ENCODE measurements at places on chromosomes 2 and 18.

DNA sequence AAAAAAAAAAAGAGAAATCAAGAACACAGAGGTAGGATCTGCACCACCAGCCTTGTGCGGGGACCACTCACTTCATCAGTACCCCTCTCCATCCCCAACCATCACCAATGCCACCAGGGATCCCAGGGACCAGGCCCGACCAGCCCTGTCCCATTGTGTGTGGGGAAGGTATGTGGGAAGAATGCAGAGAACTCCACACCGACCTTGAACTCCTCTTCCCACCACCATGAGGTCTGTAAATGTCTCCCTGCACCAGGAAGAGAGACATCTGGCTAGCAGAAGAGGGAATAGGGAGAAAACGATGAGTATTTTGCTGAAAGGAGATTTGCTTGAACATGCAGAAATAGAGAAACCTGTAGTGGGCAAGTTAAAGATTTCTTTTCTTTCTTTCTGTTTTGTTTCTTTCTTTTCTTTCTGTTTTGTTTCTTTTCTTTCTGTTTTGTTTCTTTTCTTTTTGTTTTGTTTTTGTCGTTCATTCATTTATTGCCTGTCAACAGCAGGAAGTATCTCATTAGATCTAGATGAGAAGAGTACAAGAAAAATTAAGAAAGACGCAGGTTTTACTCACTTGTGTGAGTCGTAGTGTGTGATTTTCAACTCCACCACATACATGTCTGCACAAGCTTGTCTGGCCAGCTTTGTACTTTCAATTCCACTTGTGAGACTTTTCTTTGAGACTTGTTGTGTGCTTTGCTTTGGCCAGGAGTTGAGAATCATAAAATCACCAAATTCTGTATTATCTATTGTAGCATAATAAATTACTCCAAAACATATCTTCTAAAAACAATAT lies 179.8 kb upstream of the HAAO start:
- no peak for DNase-seq

GRCh38 chr2:83844490-83844889 lies 614.6 kb downstream of the SUCLG1 start:
- DNase-seq = no peak

DNA sequence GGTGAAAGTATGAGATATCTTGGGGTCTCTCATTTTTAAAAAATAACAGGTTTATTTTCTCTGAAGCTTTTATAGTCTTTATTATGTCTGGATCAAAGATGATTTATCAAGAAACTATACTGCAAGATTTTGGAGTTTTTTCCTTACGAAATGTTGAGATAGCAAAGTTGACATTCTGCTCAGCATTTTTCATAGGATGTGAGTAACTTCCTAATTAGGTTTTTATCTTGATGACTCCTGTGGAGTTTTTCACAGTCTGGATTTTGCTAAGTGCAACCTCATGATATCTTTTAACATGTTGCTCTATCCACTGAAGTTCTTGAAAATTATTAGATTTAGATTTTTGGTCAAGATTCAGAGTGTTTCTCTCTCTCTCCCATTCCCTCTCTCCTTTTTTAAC lies 17.8 kb downstream of the TCF7L1 start:
- no peak for DNase-seq

DNA sequence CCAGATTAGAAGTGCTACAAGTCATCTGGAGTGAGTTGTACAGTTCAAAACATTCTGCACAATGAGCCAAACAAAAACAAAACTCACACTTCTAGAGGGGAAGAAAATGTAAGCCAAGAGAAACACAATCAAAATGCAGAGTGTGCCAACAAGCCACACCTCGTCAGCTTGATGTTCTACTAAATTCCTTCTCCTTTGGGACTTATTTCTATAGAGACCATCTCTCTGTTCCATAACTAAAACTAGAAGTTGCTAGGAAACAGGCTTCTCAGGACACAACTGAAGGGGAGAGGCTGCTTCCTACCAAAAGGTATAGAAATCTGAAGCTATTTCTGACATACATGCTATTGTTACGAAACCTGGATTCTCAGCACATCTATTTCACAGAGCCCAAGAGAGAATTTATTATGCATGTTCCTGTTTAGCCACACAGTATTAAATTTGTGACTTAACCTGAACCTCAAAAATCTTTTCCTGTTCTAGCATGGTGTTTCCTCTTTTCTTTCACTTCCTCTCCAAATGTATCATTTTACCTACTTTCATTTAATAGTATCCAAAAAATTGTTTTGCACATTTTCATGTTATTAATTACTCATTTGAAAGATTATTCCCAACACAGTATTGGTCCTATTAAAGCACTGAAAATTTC lies 211.4 kb upstream of the CCDC150 start:
- DNase-seq = no peak

DNA sequence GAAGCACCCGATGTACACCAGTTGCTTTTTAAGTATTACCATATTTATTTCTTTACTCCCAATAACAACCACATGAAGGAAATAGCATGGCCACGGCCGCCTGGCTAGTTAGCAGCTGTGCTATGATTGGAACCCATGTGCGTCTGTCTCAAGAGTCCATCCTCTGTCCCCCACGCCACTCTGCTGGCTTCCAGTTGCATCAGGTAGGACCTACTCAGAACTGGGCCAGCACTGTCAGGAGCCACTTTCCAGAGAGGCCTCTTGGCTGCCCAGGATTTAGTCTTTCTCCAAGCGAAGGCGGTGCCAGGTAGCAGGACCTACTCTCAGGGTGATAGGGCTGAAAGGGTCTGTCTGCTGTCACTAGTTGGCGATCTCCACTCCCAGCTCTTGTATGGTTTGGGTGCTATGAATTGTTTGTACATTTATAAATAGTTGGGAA lies 22.1 kb downstream of the ASB18 start:
- DNase-seq = no peak
